ENCODE measurements at places on chromosomes 2 and 18.
A peak's percentile ranks its signal among the peaks of the same experiment; 100 is the strongest.

GRCh38 chr2:219404291-219404910, 13.8 kb upstream of the DES start:
- H3K4me3 ChIP-seq: no peak overlapping the region
- H3K27ac ChIP-seq: no peak overlapping the region
- DNase-seq: no peak
- no peaks in the 10 kb centered on the region for H3K36me3 ChIP-seq
- peaks cover 21% of the 10 kb centered on the region for H3K27me3 ChIP-seq
- H3K4me1 ChIP-seq: peaks cover 3% of the 10 kb centered on the region

DNA sequence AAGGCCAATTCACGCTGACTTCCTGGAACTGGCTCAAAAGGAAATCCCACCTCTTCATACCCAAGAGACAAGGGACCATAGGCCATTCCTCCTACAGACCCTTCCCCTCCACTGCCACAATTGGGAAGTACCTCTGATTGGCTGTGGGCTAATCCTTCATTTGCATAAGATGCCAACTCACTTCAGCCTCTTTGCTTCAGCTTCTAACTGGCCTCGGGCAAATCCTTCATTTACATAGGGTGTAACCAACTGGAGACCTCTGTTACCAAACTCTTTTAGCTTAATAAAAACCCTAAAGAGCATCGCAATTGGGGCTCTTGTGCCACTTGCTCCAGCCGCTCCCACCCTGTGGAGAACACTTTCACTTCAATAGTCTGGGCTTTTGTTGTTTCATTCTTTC, 38.2 kb downstream of the MC2R start:
- no peak overlapping the region for H3K4me3 ChIP-seq
- no peak overlapping the region for H3K27ac ChIP-seq
- no peaks in the 10 kb centered on the region for H3K4me1 ChIP-seq
- DNase-seq: no peak
- no peaks in the 10 kb centered on the region for H3K36me3 ChIP-seq

- peaks cover 7% of the 10 kb centered on the region for H3K4me1 ChIP-seq
- no peak overlapping the region for H3K27ac ChIP-seq
- no peaks in the 10 kb centered on the region for H3K36me3 ChIP-seq
Observed at GRCh38 chr2:218162814-218163213, 3.9 kb downstream of the CXCR1 start.

GRCh38 chr18:55386545-55386944, 201.4 kb downstream of the TCF4 start:
- peaks cover 10% of the 10 kb centered on the region for H3K36me3 ChIP-seq
- H3K27me3 ChIP-seq: no peaks in the 10 kb centered on the region
- DNase-seq: no peak
- no peak overlapping the region for H3K4me3 ChIP-seq
- H3K4me1 ChIP-seq: peaks cover 21% of the 10 kb centered on the region
- H3K27ac ChIP-seq: no peak overlapping the region

DNA sequence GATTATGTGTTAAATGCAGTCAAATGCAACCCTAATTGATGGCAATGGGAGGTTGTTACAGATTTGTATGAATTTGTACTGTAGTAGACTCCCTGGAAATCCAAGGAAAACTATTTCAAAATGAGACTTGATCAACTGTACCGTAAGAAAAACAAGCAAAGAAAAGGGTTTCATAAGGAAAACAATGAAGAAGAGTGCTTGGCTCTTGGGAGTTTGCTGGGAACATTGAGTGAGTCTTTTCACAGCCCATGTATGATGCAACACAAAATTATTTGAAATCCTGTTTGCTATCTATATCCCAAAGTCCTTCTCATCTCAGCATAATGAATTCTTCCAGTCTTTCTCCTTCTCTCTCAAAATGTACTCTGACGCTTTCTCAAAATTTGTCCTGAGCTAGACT, 67.0 kb upstream of the OSR1 start:
- H3K27ac ChIP-seq: no peak overlapping the region
- H3K36me3 ChIP-seq: no peaks in the 10 kb centered on the region
- H3K4me1 ChIP-seq: no peaks in the 10 kb centered on the region
- no peak overlapping the region for H3K4me3 ChIP-seq

DNA sequence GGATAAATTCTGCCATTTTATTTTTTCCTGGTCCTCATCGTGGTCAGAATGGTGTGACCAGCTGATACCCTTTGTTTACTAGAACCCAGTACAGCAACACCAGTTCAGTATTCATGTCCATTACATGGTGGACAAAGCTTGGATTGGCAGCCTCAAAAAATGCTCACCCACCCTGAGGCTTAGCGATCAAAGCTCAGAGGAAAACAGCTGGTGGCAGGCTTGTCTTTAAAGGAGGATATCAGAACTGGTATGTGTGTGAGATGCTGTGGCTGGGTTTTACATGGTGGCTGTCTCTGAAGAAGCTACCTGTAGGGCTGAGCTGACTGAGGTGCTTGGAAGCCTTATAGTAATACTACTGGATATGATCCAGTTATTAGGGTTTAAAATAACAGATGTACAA, 471.1 kb upstream of the MEX3C start:
- H3K4me1 ChIP-seq: peaks cover 5% of the 10 kb centered on the region
- DNase-seq: no peak
- H3K27ac ChIP-seq: no peak overlapping the region
- peaks cover 11% of the 10 kb centered on the region for H3K27me3 ChIP-seq
- no peaks in the 10 kb centered on the region for H3K36me3 ChIP-seq
- no peak overlapping the region for H3K4me3 ChIP-seq

DNA sequence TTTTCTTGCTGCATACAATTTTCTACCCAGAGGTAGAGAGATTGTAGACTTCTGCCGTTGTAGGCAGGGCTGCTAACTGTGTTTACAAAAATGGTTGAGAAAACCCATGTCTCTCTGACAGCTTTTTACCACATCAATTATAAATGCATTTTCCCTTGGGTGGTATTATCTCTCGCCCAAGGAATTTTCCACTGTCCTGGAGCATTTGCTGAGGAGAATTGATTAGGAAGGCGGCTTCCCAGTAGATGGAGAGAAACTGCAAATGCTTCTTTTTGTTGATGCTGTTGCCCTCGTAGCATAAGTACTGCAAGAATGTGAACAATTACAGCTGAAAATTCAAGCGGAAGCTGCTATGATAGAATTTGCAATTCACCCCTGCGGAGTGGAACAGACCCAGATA, 1007.7 kb upstream of the KLHL29 start:
- no peak overlapping the region for H3K27ac ChIP-seq
- H3K4me1 ChIP-seq: no peaks in the 10 kb centered on the region
- DNase-seq: no peak
- H3K27me3 ChIP-seq: no peaks in the 10 kb centered on the region
- H3K4me3 ChIP-seq: no peak overlapping the region

DNA sequence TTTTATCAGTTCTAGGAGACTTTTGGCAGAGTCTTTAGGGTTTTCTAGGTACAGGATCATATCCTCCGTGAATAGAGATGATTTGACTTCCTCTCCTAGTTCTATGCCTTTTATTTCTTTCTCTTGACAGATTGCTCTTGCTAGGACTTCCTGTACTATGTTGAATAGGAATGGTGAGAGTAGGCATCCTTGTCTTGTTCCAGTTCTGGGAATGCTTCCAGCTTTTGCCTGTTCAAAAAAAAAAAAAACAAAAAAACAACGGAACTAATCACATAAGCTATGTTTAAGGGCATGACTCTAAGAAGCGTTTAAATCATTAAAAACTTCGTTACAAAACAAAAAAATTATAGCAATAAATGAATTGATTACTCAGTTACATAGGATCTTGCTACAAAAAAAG, 145.7 kb downstream of the NUP35 start:
- peaks cover 14% of the 10 kb centered on the region for H3K4me1 ChIP-seq
- H3K4me3 ChIP-seq: no peak overlapping the region
- H3K36me3 ChIP-seq: no peaks in the 10 kb centered on the region
- H3K27ac ChIP-seq: no peak overlapping the region
- no peaks in the 10 kb centered on the region for H3K27me3 ChIP-seq

DNA sequence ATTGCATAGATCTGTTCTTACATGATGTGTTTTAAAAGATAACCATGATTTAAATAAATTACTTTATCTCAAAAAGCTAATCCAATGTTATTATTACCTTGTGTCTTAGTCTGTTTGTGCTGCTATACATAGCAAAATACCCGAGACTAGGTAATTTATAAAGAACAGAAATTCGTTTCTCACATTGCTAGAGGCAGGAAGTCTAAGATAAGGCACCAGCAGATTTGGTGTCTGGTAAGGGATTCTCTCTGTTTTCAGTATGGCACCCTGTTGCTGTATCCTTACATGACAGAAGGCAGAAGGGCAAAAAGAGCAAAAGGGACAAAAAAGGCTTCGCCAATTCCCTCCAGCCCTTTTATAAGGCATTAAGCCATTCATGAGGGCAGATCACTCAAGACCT, 533.9 kb downstream of the PARD3B start:
- DNase-seq: no peak
- no peak overlapping the region for H3K4me3 ChIP-seq
- no peak overlapping the region for H3K27ac ChIP-seq
- no peaks in the 10 kb centered on the region for H3K4me1 ChIP-seq
- H3K36me3 ChIP-seq: no peaks in the 10 kb centered on the region

- H3K4me1 ChIP-seq: no peaks in the 10 kb centered on the region
- no peak overlapping the region for H3K27ac ChIP-seq
- H3K4me3 ChIP-seq: no peak overlapping the region
- peaks cover 1% of the 10 kb centered on the region for H3K36me3 ChIP-seq
- DNase-seq: no peak
- H3K27me3 ChIP-seq: peaks cover 3% of the 10 kb centered on the region
Observed at GRCh38 chr18:32238635-32239268, 48.9 kb downstream of the MEP1B start.

DNA sequence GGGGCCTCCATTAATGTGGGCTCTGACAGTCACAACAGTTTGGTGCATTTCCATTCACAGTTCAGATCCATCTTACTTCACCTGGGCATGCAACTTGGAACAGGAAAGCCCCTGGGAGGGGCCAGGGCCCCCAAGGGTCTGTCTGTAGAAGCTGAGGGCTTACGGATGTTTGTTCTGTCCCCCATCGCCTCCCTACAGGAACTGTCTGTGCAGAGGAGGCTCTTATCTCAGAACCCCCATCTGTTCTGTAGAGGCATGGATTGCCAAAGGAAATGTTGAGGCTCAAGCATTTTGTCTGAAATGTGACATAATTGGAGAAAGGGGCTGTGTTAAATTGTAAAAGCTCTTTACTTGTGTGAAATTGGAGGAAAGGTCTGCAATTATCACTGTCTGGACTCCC, 334.3 kb downstream of the CLIP4 start:
- DNase-seq: no peak
- peaks cover 12% of the 10 kb centered on the region for H3K27me3 ChIP-seq
- no peaks in the 10 kb centered on the region for H3K36me3 ChIP-seq
- H3K4me3 ChIP-seq: no peak overlapping the region
- H3K27ac ChIP-seq: no peak overlapping the region
- H3K4me1 ChIP-seq: no peaks in the 10 kb centered on the region

DNA sequence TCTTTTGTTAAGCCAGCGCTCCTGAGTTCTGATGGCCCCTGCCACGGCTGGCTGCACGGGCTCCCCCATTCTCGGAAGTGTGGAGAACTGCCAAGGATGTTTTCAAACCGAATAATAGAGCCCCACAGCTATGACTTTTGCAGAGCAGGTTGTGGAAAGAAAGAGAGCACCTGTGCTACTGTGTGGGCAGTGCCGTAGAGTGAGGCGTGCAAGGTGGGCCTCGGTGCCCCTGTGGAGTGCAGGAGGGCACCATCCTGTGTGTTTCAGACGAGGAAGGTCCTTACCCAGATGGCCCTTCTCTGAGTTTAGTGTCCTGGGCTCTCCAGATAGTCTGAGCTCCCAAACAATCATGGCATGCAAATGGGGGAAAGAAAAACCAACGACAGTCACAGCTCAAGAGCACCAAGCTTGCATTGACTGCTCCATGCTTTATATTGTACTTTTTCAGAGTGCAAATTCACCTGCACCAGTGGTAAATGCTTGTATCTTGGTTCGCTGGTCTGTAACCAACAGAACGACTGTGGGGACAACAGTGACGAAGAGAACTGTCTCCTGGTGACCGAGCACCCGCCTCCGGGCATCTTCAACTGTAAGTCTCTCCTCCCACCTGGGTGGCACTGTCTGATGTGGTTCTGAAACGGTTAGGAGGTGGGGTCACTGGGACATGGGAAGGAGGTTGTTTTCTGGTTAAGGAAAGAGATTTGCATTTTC, 219.4 kb downstream of the LDLRAD4 start:
- peak overlapping the region; percentile 19 for H3K4me3 ChIP-seq
- no peaks in the 10 kb centered on the region for H3K36me3 ChIP-seq
- H3K4me1 ChIP-seq: peaks cover 7% of the 10 kb centered on the region
- DNase-seq: no peak
- H3K27ac ChIP-seq: no peak overlapping the region

- no peak overlapping the region for H3K4me3 ChIP-seq
- no peak overlapping the region for H3K27ac ChIP-seq
- no peak for DNase-seq
- no peaks in the 10 kb centered on the region for H3K4me1 ChIP-seq
Observed at GRCh38 chr2:242041816-242042215, 172.3 kb downstream of the RTP5 start.

DNA sequence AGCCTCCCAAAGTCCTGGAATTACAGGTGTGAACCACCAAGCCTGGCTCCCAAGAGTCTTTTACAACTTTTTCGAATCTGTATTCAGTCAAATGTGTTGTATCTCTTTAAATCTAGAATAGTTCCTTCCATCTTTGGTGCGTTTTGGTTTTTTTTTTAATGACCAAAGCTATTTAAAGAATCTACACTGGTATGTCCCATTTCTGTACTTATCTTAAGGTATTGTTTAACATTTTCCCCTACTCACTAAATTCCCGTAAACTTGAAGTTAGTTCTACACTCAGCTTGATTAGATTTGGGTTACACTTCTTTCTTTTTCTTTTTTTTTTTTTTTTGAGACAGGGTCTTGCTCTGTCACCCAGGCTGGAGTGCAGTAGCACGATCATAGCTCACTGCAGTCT, 63.8 kb downstream of the TMEM237 start:
- no peak for DNase-seq
- H3K4me1 ChIP-seq: peaks cover 4% of the 10 kb centered on the region
- H3K36me3 ChIP-seq: no peaks in the 10 kb centered on the region
- H3K4me3 ChIP-seq: no peak overlapping the region
- H3K27me3 ChIP-seq: peaks cover 2% of the 10 kb centered on the region

- DNase-seq: no peak
- peaks cover 21% of the 10 kb centered on the region for H3K36me3 ChIP-seq
- peaks cover 15% of the 10 kb centered on the region for H3K27me3 ChIP-seq
- H3K4me3 ChIP-seq: peak overlapping the region; percentile 83
- H3K27ac ChIP-seq: peak overlapping the region; percentile 96
Observed at GRCh38 chr18:79068341-79068936, 755 bp upstream of the ATP9B start.

DNA sequence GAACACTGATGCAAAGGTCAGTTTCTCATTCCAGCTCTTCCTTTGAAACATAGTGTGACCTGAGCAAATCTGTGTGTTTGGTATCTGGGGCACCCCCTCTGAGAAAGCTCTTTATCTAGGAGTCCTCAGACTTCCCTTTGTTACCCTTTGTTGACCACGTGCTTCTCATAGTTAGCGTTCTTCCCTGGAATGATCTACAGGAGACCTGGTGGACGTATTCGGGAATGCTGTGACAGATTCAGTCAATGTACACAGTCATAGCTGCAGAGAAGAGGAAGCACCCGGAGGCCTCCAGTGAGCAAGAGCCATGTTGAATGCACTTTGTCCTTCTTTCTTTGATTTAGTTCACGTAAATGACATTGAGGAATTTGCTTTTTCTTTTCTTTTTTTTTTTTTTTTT, 10.7 kb upstream of the CHMP1B start:
- peaks cover 2% of the 10 kb centered on the region for H3K27me3 ChIP-seq
- no peak for DNase-seq
- no peaks in the 10 kb centered on the region for H3K4me1 ChIP-seq
- H3K36me3 ChIP-seq: no peaks in the 10 kb centered on the region
- H3K27ac ChIP-seq: no peak overlapping the region

GRCh38 chr2:68765739-68766375, 31.2 kb downstream of the ARHGAP25 start:
- peak overlapping the region; percentile 52 for H3K4me3 ChIP-seq
- peak overlapping the region; percentile 96 for H3K27ac ChIP-seq
- no peak for DNase-seq
- H3K27me3 ChIP-seq: no peaks in the 10 kb centered on the region
